Stimulated activated CD4-positive, alpha-beta T cell treated with anti-CD3 and anti-CD28 coated beads, Interleukin-1b, Interleukin-23, amount 100 ng/mL, for 1 hour (primary cell): ENCODE measurements at places on chromosomes 6 and 20.

DNA sequence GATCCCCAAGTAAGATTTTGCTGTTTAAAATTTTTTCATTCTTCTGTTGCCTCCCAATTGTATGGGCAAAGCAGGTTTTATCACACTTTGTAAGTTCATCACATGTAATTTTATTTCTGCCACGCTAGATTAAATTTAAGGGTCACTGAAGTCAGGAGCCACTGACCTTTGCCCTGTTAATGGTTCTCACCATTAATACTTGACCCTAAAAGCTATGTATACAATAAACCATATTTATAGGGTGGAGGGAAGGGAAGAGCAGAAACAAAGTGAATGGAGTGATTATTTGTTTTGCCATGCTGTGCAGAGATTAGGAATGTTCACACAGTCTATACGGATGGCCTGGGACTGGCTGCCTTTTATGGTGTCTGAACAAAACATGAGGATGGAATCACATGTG lies 186.7 kb downstream of the BMP2 start:
- DNase-seq = no peak

- no peak for DNase-seq
These were observed 212.1 kb downstream of the ARID1B start for GRCh38 chr6:156989159-156989806.

- no peak for DNase-seq
These were observed at the start of gene PRR18 for GRCh38 chr6:166308033-166308768. TSS of gene PRR18 (minus strand) at chr6:166308392. CDS start at chr6:166308142, 250 bp downstream.

DNA sequence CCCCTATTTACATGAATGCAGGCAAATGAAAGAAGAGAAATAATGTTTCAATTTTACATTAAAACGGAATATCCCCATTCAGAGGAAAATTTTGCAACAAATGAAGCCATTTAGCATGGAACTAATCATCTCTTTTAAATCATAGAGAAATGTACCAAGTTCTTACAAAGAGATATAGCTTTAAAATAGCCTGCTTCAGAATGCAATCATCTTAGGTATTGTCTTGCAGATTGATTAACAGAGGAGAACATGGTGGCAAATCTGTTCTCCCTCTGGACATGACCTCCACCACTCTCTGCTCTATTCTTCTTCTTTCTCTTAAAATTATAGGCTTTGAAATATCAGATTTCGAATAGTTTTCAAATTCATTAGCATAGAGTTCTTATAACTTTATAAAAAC lies 155.7 kb upstream of the DTNBP1 start:
- no peak for DNase-seq

GRCh38 chr20:48326868-48327267 lies 500.9 kb downstream of the PREX1 start:
- DNase-seq = no peak

DNA sequence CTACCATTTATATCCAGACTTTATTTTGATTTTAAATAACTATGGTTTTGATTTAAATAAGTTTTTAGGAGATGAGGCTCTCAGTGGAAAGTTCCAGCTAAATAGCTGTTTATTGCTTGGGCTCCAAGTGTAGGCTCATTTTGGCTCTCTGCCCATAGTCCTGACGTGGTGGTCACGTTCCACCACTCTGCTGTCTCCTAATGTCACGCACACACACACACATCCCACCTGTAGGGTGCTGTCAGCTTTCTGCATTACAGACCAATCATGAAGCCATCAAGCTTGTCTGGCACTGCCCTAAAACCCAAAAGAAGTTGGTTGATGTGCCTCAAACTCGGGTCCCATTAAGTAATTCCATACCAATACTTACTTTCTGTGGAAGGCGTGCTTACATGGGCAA lies 45.4 kb downstream of the PANK2 start:
- no peak for DNase-seq

DNA sequence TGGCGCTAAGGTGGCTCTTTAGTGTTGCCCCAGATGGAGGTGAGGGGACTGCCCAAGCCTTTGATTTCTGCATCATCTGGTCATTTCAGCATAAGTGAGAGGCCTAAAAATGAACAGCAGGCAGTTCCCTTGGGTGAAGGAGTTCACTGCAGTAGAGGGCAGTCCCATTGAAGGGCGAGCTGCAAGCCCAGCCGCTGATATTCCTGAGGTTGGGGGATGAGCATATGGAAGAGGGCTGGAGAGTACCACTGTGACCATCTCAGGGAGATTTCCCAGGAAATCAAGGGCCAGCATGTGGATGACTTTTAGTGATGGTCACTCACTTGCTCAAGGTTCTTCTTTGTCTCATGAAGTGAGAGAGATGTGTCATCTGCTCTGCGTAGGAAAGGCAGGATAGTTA lies 9.3 kb downstream of the TOX2 start:
- no peak for DNase-seq

DNA sequence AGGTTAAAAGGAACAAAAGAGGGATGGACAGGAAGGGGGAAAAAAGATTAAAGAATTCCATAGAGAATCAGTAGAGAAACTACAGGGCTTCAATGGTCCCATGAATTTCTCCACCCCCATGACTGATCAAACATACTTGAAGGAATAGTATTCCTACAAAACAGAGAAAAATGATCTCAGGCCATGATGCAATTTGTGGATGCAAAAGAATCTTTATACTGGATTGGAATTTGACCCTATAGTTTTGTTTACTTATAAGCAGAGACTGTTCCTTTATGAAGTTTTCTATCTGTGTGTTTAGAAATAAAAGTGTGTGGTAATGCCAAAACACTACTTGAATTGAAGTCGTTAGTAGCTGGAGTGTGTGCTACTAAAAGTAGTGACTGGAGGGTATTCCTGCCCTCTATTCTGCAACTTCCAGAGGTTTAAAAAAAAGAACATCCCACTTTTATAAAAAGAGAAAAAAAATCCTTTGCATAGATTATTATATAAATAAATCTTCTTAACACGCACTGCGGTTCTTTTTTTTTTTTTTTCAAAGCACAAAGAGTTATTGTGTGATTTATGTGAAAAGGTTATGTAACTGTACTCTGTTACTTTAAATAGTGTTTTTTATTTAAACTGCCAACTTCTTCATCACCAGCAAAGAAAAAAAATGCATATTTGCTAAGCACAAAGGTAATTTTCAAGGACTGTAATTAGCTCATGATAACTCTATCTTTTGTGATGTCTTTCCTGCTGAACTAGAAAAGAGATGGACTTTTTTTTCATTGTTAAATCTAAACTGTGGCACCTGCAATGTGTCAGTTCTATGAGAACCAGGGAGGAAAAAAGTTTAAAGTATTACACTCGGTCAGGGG lies 214.5 kb upstream of the CITED2 start:
- DNase-seq = no peak

GRCh38 chr6:3759646-3760232 lies 8.2 kb upstream of the PXDC1 start:
- no peak for DNase-seq

DNA sequence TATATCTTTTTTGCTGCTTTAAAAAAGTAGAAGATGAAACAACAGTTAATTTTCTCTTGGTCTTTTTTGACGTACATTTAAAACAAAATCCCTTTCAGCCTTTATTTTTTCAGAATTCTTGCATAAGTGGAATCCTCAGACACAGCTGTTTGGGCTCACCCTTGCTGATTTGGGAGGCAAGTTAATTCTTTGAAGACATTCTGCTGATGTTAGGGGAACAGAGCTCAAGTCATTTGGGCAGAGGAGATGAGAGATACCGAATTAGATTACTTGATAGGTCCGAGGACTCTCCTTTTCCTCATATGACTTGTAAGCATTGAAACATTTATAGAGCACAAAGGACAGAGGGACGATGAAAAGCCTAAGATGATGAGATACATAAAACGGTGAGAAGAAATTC lies 567.9 kb upstream of the CITED2 start:
- no peak for DNase-seq

GRCh38 chr6:146670161-146670560 lies 71.4 kb downstream of the ADGB start:
- DNase-seq = no peak

- DNase-seq = no peak
These were observed 15.3 kb downstream of the TNFAIP3 start for GRCh38 chr6:137882225-137882961.

DNA sequence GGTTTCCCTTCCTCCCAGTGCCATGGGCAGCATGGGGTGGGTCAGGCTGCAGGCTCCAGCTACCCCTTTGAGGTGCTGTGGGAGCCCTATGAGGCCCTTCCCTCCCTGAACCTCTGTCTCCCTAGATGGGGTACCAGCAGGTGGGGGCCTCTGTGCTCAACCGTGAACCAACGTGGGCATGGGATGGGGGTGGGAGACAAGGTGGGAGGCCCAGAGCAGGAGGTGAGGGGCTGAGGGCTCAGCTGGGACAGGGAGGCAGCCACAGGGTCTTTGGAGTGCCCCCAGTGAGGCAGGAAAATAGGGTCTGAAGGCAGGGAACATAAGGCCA lies 33.3 kb downstream of the SUN5 start:
- DNase-seq = no peak

DNA sequence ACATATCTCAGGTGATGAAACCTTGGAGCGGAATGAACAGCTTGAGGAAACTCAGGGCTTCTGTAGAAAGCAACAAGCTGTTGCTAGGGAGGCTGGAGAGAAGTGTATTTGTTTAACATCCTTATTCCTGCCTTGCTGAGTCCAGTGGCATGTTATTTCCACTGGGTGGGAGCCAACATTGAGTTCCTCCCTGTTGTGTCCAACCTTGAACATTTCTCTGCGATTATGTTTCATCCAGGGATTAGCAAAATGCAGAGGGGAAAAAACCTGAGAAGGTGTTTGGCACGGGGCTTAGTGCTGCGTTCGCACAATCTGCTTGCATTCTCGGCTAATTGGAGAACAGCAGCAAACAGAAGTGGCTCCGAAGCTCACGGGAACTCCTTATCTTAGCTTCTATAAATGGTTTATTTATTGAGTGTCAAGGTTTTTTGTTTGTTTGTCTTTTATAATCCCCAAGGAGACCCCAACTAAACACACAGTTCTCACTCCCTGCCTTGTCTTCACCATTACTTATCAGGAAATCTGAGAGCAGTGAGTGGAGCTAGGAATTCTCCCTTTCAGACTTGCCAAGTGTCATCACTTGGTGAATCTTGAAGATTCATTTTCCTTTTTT lies 412.8 kb downstream of the CDC5L start:
- DNase-seq = no peak

GRCh38 chr20:44041001-44041400 lies 126.3 kb downstream of the TOX2 start:
- DNase-seq = no peak

DNA sequence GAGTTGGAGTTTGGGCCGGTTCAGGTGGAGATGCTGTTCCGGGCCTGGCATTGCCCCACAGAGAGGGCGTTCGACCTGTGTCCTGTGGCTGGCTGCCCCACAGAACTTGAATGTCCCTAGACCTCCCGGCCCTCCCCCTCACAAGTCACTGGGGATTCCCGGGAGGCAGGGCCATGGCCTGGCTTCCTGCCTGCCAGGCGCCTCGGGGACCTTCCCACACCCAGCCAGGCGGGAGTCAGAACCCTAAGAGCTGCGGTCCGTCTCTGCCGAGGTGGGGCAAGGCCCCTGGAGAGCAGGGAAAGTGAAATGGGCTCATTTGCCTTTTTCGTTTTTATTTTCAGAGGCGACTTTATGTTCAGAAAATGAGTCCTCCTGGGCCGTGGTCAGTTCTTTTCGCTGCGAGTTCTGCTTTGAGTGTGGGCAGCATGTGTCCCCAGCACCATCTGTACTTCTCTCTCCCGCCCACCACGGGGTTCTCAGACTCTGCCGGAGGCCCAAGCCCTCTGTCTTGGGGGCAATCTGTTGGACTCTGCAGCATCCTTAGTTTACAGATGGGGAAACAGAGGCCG lies 8.5 kb downstream of the RBM38 start:
- no peak for DNase-seq

GRCh38 chr6:148907573-148907972 lies 160.7 kb downstream of the UST start:
- no peak for DNase-seq

DNA sequence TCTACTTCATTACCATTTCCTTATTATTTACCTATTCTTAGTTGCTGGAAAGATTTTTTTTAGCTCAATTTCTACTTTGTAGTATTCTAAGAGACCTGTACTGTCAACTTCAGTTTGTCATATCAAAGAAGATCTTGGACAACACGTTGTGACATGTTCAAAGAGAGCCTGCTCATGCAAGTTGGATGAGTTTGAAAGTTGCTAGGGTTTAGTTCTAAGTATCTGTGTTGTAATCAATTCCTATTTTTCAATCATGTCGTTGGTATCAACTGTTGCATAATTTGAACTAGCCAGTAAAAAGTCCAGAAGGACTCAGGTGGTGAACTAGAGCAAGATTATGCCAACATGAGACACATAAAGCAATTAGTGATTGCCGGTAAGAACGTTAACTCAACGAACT lies 30.2 kb downstream of the PKIB start:
- DNase-seq = no peak

GRCh38 chr20:58374906-58375758 lies 13.9 kb upstream of the VAPB start:
- no peak for DNase-seq

DNA sequence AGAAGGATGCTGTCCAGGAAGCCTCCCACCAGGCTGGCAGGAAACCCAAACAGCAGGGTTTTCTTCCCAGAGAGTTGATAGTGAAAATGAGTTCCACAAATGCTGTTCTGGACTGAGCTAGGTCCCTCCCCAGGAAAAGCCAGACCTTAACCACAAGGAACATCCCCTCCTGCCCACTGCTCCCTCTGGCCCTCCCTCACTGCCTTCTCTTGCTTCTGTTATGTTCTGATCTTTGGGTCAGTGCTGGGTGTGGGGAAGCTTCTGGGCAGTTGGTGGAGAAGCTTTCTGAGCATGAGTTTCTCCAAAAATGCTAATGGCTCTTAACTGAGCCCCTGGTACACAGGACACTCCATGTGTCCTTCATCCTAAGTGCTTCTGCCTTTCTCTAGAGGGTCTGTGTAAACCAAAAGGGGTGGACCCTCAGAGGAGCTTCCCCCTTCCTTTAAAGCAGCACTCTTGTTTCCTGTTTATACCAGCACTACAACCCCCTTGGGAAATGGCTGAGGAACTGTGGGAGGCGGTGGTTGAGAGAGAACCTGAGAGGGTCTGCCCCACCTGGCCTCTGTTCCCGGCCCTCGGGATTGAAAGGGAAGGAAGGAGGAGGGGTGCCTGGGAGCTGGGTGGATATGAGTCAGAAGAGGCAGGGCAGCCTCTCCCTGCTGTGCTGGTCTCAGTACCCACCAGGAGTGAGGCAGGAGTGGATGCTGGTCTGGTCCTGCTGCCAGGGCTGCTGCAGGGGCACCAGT lies 42.0 kb downstream of the CDS2 start:
- no peak for DNase-seq

DNA sequence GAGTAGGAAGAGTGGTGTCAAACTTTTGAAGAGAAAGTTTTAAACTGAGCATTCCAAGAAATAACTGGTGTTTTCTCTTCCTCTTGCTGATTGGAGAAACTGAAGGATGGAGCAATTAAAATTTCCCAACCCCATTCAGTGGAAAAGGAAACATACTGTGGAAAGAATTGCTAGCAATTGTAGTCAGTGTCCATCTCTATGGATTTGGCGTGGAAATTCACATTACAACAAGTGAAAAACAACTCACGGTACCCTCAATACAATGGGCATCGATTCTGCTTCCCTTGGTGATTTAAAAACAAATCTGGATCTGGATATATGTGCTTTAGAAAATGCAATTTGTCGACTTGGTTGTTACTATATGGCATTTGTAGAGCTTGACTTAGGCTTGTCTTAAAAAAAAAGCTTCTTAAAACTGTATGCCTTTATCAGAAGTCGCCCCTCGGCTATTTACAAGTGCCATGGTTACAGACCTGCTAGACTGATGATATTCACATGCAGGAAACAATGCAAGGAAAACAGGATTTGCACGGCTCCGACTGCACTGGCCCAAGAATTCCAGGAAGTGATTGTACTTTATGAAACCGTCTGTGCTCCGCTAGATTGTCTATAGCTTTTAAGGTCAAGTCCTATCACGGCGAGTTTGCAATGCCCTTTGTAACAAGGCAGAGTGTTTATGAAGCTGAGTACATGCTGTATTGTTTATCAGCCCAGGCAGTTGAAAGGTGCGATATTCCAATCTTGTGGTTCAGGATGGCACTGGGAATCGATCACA lies 131.7 kb upstream of the PHACTR1 start:
- DNase-seq = no peak
